ENCODE measurements at places on chromosomes 3 and 15.

DNA sequence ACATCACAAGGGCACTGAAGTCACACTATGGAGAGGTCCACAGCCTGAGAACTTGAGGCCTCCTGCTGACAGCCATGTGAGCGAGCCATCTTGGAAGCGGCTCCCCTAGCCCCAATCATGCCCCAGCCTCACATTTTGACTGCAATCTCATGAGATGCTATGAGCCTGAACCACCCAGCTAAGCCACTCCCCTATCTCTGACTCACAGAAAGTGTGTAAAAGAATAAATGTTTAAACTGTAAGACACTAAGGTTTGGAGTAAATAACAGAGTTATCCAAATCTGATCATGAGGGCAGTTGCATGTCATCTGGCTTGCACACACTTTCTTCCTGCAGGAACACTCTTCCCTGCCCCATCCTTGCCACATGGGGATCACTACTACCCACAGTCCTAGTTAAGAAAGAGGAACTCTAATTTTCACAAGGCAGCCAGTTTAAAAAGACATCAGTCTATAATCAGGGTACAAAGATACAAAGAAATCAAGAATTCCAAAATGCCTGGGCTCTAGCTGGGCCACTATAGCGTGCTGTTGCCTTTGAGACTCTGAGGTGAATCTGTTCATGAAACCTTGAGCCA, 494.2 kb downstream of the FOXP1 start:
- no peak for DNase-seq

GRCh38 chr3:153356908-153357307, 194.9 kb downstream of the RAP2B start:
- no peak for DNase-seq

DNA sequence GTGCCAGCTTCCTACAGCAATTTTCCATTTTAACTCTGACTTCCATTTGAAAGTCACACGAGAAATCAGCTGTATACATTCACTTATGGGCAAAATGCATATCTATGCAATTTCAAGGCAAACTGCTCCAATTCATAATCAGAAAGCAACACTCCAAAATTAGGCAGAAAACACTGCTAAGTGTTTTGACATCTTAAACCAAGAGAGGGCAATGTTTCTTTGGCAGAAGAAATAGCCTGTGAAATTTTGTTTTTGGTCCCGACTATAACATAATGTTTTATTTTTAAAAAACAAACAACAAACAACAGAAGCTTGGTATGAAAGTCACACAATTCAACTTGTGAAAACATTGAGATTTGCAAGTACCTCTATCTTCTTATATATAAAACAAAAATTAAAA, 42.6 kb downstream of the GOLIM4 start:
- no peak for DNase-seq

GRCh38 chr3:156513619-156514018, 41.3 kb downstream of the SSR3 start:
- no peak for DNase-seq

DNA sequence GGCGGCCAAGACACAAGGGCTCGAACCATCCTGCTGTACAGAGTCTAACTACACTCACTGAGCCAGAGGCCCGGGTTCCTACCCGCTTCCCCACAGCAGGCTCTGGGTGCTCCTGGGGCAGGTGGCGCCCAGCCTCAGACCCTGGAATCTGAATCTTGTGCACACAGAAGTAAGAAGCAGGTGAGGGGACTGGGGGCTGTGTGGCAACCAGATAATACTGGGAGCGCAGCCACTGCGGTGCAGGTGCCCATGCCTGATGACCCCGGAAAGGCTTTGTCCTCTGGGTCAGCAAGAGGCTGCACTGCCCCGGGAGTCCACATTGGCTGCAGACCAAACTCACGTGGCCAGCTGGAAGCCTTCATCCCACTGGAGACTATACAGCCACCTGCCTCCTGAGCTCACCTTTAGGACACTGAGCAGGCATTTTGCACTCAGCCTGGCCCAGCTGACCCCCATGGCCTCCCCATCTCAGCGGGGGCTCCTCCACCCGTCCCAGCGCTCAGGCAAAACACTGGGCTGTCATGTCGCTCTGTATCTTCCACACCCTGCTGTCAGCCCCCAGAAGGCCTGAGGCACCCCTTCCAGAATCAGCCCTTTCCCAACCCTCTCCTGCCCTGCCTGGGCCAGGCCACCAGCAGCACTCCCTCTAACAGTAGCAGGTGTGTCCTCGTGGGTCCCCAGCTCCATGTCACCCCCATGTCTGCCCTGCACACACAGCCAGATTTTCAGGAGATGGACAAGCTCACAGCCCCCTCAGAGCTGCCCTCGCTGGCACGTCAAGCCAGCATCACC, 101.0 kb upstream of the IQSEC1 start:
- no peak for DNase-seq

DNA sequence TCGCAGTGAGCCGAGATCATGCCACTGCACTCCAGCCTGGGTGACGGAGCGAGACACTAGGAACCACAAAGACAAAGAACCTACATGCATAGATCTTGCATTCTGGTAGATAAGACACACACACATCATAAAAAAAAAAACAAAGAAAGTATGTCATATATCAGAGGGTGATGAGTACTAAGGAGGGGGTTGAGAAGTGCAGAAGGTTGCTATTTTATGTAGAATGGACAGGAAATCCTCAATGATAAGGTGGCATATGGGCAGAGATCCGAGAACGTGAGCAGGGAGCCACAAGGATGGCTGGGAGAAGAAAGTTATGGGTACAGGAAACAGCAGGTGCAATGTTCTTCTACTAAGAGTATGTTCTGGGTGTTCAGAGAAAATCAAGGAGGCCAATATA, 118.8 kb downstream of the MEX3B start:
- DNase-seq: no peak

- DNase-seq: peak; percentile 7
Measured at GRCh38 chr15:68730471-68730919, 90.2 kb downstream of the ANP32A start.
